ENCODE measurements at places on chromosomes 5 and 9.

DNA sequence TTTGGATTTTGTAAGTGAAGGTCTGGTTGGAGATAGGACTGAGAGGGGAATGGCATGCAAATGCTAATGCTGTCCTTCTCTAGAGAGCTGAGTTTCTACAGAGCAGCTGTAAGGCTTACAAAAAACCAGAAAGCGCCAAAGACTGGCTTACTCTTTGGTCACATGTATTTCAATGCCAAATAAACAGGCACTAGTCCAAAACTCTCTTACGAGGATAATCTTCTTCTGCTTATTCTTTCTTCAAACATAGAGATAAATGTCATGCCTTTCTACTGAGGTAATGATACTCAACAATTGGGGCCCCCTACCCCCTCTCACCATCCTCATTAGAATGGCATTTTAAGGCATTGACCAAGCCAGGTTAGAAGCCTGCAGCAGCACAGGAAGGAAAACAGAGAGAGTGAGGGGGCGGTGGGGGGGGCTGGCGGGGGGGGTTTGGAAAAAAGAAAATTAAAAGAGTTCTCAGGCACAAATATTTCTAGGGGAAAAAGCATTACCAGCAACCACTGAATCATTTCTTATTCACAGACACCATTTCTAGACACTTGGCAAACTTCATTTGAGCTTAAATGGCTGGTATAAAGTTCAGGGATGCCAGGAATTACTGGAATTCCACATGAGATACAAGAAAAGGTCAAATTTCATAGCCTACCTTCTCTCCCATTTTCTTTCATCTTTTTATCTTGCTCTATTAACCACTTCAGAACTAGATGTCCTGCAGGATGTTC is 34.0 kb downstream of the PUM3 start:
- no peak for DNase-seq

DNA sequence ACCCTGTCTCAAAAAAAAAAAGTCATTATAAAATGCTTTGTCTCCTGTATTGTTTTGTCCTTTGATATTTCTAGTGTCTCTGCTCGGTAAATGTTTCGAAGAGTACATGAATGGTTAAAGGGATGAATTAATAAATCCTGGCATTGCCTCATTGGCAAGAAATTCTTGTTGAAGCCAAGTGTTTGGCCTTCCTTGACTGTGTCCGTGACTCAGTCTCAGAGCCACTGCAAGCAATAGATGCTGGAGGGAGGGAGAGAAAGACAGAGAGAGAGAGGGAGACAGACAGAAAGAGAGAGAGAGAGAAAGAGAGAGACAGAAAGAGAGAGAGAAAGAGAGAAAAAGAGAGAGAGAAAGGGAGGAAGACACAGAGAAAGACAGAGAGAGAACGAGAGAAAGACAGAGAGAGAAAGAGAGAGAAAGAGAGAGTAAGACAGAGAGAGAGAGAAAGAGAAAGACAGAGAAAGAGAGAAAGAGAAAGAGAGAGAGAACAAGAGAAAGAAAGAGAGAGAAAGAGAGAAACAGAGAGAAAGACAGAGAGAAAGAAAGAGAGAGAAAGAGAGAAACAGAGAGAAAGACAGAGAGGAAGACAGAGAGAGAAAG is 72.5 kb upstream of the RXRA start:
- DNase-seq = no peak

- no peak for DNase-seq
These were observed 49.5 kb upstream of the SPINK5 start for GRCh38 chr5:148014276-148014675.

- no peak for DNase-seq
These were observed 437.8 kb downstream of the ARHGEF28 start for GRCh38 chr5:74063821-74064220.

GRCh38 chr9:20408513-20408912 is 213.8 kb downstream of the MLLT3 start:
- DNase-seq = no peak

DNA sequence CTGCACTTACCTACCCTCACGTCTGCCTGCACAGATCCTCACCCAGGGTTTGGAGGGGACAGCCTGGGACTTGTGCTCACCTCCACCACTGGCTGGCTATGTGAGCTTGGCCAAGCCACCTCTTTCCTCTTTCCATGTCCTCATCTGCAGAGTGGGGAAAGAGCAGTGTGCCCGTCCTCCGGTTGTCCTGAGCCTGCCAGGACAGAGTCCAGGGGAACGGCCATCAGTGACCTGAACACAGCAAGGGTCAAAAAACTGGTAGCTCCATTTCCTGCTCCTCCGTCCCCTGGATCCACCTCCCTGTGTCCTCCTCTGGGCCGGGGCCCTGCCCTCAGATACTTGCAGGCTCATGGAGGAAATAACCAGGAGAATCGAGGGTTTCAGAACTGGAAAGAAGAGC is 187.7 kb downstream of the OLFM1 start:
- DNase-seq = no peak

DNA sequence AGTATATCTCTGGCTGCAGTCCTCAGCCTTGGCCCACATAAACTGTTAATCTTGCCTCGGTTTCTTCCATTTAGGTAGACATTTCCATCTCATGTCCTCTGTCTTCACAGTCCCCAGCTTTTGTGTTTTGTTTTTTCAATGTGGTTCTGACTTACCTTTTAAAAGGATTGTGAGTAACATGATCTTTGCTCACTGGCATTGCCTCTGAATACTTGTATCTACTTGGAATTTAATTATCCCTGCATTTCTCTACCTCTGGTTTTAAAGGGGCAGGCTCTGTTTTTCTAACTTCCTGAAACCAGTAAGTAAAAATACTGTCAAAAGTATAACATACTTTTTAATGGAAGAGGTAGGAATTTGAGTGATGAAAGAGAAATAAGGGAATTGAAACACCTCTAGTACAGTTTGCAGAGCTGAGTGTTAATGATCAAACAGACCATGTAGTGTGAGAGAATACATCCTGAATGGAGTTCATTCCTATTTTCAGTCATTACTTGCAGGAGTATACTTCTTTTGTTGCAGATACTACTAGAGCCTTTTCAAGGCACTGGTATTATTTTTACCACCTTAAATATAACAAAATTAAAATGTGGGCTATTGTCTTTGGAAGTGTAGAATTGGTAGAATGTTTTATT is 62.6 kb downstream of the MTREX start:
- DNase-seq = no peak

GRCh38 chr9:136308702-136309053 is 4.8 kb upstream of the CCDC187 start:
- no peak for DNase-seq

GRCh38 chr9:27749838-27750237 is 176.6 kb upstream of the C9orf72 start:
- no peak for DNase-seq

DNA sequence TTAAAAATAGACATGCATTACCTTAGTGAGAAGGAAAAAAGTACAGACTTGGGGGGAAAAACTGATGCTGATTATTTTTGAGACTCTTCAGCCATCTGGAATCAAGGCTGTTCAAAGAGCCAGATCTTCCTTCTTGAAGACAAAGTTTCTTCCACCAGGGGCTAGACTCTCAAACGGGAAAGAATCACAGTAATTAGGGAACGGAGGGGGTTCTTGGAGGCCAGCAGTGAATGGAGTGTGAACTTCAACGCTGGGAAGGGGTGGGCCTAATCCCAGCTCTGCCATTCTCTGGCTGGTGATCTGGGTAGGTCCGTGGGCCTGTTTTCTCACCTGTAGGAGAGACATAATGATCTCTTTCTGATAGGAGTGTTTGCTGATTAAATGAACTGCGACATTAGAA is 21.1 kb upstream of the LHX2 start:
- DNase-seq = no peak

GRCh38 chr5:96023518-96023917 is 61.9 kb upstream of the ELL2 start:
- DNase-seq = no peak

DNA sequence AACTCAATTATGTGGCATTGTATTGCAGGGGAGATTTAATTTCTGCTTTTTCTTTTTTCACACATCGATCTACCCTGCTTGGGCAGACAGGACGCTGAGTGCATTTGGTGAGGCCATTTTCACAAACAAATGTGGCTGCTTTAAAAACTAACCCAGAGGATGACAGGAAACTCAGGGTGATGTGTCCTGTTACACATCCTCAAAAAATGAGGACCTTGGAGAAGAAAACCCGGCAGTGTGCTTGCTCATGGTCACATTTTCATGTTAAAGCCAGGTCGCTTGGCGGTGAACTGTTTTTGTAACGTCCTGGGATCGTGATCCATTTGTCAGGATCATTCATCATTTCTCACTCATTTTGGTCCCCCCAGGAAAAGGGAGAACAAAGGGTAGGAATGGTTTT is 478.3 kb upstream of the ADAMTS16 start:
- DNase-seq = no peak

- DNase-seq = peak; percentile 68
These were observed 103.4 kb downstream of the OTULIN start for GRCh38 chr5:14767735-14768507.

GRCh38 chr9:99349870-99350269 is 127.8 kb downstream of the SEC61B start:
- DNase-seq = no peak

DNA sequence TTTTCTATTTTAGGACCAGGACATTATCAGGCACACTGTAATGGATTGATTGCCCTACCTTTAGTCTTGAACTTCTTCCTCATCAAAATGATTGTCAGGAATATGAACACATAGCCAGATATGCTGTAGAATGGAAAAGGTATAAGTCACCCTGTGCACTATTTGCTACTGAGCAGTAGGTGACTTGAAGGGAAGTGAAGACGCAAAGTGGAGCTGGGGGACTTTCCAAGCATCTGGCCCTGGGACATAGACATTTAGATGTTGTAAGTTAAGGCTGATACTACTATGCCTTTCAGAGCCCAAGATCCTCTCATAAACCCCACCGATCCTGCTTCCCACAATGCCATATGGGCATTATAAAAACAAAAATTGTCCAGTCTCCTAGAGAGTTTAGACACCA is 174.5 kb downstream of the DOCK8 start:
- DNase-seq = no peak

GRCh38 chr9:86752733-86753132 is 194.6 kb downstream of the GAS1 start:
- no peak for DNase-seq

GRCh38 chr9:14119694-14120514 is 194.0 kb downstream of the NFIB start:
- DNase-seq = no peak

- DNase-seq = no peak
These were observed 105.2 kb downstream of the ST8SIA4 start for GRCh38 chr5:100797861-100798260.

DNA sequence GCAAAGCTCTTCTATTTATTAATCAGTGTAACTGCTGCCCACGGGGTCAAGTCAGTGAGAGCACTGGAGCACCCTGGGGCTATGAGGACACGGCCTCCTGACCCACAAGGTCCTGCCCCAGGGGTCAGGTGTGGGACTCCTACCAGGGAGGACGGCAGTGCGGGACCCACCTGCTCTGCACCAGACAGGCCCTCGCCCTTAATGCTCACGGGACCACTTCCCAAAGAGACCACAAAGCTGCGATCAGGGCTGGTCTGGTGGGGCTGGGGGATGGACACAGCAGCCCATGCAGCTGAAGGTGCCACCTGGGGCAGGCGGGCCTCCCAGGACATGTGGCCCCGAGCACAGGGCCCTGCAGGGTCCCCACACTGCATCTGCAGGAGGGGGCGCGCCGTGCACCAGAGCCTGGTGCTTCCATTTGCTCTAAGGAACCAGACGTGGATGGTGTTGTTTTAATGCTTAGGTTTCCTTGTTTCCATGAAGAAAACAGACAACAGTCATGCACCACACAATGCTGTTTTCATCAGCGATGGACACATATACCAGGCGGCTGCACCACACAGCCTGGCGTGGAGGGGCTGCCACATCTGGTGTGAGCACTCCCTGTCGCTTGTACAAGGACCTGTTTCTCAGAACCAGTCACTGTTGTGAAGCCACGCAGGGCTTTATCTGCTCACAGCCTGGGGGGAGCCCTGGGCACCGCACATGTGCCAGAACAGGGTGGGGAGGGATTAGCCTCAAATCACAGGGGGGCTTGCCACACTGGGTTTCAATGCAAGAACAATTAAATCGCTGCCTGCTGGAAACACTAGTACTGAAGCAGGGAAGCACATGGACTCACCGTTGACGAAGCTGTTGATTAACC is 22.6 kb downstream of the CLPTM1L start:
- DNase-seq = no peak

DNA sequence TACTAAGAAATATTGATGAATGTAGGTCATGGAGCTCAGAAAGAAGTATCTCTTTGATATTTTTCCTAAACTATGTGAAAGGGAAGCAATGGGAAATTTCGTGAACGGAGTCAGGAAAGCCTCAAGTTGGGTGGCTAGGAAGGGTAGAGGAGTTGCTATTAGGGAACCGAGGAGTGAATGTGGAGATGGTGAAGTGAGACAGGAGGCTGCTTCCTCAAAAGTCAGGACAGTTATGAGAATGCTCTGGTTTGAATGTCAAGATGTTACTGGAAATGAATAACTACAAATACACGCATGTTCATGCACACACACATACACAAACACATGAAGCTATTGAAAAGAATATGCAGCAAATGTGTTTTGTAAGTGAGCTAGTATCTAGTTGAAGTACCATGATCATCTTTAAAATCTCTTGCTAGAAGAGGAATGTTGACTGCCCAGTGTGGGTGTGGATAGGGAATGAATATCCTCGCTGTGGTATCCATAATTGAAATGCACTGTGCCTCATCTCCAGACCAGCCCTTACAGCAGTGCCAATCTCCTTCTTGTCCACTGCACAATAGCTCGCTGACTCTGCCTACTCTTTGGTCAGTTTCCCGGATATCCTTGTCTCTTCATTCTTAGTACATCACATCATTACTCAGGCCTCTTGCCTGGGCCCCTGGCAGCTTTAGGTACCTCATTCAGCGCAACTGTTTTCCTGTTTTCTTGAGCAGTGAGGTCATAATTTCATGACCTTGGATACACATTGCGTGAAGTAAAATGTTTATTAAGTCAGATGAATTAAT is 21.9 kb upstream of the PDCD1LG2 start:
- no peak for DNase-seq

DNA sequence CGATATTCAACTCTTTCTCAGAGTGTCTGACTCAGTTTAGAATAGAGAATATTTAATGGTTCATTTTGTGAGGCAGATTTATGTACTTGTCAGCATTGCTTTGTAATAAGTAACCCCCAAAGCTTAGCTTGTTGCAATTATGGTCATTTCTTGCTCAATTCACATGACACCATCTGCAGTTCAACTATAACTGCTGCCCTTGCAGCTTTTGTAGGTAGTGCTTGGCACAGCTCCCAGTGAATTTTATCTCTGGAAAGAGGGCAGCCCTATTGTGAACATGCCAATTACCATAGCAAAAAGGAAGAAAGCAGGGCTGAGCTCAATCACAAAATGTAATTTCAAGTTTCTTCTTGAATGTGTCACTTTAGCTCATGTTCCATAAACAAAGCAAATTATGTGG is 1587.7 kb upstream of the ACO1 start:
- DNase-seq = no peak

GRCh38 chr9:123825342-123826060 is 104.4 kb downstream of the DENND1A start:
- DNase-seq = no peak

DNA sequence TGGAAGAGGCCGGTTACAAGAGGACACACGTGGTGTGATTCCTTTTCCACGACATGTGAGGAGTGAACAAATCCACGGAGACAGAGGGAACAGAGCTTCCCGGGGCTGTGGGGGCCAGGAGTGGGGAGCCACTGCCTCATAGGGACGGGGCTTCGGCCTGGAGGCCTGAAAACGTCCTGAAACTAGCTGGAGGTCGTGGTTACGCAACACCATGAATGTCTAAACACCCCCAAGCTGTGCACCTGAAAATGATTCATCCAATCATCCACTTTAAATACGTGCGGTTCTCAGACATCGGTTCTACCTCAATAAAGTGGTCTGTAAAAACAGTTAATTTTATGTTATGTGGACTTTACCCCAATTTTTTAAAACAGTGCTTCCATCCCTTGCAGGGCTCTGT is 65.3 kb upstream of the PPP1R26 start:
- no peak for DNase-seq
